ENCODE measurements at places on chromosomes 7 and 10. TPM values are rescaled to one million over a fixed set of nuclear protein-coding genes. Genes with fewer than 3 reads are reported as not detected.

The HTR5A gene
- total RNA-seq, result not detected

The MMP21 gene
- total RNA-seq, result not detected

The RGR gene
- not detected for total RNA-seq

The MRC1 gene
- 2.4 TPM for total RNA-seq

The STEAP4 gene
- total RNA-seq, result 0.88 TPM

The GIMAP2 gene
- 2.4 TPM for total RNA-seq

The SLC16A9 gene
- total RNA-seq, result 3.8 TPM

The HGF gene
- total RNA-seq, result 33.2 TPM

- peak; percentile 40 for DNase-seq
Measured at GRCh38 chr10:106931159-106931852, 233.2 kb downstream of the SORCS1 start.

GRCh38 chr7:14937581-14937980, 35.0 kb upstream of the DGKB start:
- no peak for DNase-seq

- DNase-seq, result no peak
Measured at GRCh38 chr10:3136763-3137611, 35.6 kb downstream of the PITRM1 start.

DNA sequence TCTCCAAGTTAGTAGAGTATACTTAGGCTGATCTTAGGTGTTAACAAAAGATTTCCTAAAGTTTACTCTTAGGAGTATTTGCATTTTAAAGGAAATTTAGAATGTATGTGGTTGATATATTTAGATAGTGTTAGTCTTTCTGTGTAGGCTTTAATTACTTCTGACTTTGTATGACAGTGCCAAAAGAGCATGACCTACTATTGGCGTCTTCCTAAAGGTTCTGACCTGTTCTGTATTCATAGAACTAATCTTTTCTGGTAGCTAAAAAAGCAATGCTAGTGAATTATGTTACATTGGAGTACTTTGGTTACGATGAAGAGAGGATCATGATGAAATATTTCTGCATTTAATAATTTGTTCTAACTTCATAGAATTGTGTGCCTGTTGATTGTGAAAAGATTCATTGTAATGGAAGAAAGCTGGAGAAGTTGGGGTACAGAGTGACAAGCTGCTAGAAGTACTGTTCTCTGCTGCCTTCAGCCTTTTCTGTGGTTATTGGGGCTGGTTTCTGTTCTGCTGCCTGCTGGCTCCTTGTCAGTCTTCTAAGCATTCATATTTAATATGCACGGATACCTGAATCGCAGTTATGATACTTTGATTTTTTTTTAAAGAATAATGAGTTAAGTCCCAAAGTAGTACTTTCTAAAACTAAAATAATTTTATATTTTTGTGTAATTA, 13.2 kb downstream of the WAC start:
- DNase-seq, result no peak

- DNase-seq, result no peak
Measured at GRCh38 chr10:118694848-118695247, 59.9 kb downstream of the CACUL1 start.

GRCh38 chr10:14586901-14587300, 187.8 kb downstream of the FAM107B start:
- DNase-seq, result peak; percentile 52

DNA sequence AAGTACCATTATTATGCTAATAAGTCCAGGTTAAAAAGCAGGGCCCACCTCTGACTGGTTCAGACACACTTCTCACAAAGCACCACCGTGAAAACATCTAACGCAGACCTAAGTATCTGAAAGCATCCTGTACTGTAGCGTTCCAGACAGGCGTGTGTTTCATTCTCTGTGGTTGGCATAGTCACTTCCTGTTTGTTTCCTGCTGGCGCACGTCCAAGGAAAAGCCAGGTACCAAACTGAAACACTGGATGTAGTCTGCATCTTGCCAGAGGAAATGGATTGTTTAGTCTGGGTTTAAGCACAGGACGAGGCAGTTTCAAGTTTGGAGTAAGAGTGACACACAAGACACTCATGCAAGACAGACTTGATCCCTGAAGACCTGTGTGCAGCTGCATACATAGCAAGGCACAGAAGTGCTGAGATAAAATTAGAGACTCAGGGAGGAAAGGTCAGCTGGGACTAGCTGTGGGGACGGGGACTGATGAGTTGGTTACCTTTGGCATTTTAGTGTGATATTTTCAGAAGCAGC, 23.3 kb downstream of the BPGM start:
- DNase-seq, result peak; percentile 49

GRCh38 chr10:64142395-64142794, 621.2 kb downstream of the REEP3 start:
- no peak for DNase-seq

DNA sequence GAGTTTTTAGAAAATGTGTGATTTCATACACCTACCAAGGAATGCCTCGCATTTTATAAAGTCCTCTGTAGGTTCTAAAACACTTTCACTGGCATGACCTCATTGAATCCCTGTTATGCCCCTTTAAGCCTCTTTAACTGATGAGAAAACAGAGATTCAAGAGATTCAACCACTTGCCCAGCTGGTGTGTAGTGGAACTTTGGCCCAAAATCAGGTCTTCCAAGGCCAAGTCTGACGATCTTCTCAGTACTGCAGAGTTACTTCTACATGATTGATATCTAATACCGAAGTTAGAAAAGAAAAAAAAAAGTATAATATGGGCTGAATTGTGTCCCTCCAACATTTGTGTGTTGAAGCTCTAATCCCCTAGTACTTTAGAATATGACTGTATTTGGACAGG, 202.0 kb downstream of the WDR11 start:
- no peak for DNase-seq

GRCh38 chr10:61475449-61475873, 22.3 kb upstream of the TMEM26 start:
- no peak for DNase-seq

DNA sequence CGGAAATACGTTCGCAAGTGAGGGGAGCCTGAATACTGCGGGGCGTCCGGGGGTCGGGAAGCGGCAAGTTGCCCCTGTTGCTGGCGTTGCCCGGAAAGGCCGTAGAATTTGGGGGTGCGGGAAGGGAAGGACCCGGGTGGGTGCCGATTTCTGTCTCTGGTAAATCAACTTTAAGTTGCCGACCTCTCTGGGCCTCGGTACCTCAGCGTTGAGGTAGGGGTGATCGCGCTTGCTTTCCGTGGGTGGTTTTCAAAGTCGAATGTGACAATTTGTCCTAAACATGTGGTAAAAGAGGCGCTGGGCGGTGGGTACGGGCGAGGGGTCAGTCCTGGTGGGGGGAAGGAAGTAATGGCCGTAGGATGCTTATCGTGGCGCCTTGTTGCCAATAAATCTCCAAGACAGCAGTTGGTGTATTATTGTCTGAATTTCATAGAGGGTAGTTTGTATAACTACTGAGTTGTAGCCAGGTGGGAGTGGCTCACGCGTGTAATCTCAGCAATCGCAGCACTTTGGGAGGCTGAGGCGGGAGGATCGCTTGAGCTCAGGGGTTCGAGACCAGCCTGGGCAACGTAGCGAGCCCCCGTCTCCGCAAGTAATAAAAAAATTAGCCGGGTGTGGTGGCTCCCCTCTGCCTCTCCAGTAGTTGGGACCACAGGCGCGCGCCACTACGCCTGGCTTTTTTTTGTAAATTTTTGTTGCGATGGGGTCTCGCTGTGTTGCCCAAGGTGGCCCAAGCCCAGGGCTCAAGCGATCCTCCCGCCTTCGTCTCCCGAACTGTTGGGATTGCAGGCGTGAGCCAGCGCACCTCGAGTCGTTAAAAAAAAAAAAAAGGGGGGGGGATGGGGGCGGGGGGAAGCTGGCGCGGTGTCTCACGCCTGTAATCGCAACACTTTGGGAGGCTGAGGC, 644 bp downstream of the BUD23 start:
- peak; percentile 16 for DNase-seq

DNA sequence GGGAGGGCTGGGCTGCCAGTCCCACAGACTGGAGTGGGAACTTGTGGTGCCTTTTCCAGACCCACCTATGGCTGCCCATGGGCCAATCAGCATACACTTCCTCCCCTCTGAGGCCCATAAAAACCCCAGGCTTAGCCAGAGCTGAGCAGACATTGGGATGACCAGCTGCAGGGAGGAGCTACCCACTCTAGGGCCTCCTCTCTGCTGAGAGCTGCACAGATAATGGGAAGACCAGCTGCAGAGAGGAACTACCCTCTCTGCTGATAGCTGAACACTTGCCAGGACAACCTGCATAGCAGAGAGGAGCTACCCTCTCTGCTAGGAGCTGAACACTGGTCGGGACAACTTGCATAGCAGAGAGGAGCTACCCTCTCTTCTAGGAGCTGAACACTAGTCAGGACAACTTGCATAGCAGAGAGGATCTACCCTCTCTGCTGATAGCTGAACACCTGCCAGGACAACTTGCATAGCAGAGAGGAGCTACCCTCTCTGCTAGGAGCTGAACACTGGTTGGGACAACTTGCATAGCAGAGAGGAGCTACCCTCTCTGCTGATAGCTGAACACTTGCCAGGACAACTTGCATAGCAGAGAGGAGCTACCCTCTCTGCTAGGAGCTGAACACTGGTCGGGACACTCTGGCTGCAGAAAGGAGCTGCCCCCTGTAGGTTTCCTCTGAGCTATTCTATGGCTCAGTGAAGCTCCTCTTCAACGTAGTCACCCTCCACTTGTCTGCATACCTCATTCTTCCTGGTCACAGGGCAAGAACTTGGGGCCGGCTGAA, 88.3 kb upstream of the CACUL1 start:
- no peak for DNase-seq

GRCh38 chr10:22655312-22655981, 58.9 kb downstream of the PIP4K2A start:
- peak; percentile 46 for DNase-seq

DNA sequence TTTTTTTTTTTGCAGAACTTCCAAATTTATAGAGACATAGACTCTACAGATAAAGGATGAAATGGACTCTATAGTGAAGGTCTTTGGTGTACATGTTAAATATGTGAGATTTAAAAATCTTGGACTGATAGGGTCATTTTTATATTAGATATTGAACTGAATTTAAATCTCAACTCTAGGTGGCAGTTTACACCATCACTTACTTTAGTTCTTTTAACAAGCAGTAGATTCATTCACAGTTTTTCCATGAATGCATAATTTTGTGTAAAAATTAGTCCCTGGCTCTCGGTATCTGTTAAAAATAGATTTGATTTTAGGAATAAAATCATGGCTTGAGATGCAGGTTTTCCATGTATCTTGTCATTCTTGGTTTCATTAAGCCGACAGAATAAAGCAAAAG, 31.1 kb upstream of the SNX13 start:
- no peak for DNase-seq

DNA sequence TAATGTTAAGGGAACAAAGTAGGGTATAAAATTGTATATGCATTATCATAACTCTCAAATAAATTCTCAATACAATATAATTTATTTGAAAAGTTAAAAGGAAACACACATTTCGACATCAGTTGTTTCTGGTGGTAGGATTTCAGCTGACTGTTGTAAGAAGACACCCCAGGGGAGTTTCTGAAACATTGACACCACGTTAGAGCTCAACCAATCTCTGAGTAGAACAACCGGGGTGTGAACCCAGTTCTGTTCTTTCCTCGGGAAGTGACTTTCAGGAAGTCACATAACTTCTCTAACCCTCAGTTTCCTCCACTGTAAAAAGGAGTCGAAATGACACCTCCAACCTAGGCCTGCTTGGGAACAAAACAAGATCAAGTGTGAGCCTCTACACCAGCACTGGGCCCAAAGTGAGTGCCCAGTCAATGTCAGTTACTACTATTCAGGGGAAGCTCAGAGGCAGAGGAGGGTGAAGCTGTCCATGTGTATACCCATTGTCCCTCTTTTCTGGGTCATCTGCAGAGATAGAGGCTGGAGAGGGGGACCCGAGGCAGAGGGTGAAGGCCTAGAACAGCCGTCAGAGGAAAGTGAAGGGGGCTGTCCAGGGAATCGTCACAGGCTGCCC, 67.1 kb downstream of the AOAH start:
- no peak for DNase-seq

DNA sequence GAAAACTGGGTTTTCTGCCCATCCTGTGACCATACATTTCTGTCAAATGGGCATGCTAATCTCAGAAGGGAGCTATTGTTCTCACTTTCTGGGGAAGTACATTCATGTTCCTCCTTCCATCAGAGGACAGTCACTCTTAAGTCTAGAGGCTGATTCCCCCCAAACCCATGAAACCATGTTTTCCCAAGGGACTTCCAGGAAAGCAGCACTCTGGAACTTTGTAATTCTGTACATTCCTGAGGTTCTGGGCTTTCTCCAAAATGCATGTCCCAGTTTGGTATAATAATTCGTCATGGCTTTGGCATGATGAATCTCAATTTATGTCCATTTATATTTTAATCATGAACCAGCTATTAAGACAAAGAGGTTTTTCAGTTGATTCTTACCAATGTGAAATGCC, 688.1 kb downstream of the LRMDA start:
- DNase-seq, result no peak

DNA sequence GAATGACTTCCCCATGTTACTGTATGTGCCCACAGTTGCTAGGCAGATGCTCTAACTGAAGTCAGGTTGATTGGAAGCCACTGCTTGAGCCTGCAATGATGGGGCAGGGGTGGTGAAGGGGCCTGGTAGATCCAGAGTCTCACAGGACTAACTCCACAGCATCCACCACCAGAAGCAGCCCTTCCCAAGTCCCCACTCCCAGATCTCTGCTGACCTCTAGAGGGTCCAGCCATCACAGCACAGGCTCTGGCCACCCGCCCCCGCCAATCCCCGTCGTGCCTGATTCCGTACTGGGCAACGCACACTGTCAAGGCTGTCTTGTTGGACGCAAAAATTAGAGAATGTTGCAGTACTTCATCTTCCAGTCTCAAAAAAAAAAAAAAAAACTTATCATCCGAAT, 136.8 kb upstream of the PDE1C start:
- peak; percentile 35 for DNase-seq

DNA sequence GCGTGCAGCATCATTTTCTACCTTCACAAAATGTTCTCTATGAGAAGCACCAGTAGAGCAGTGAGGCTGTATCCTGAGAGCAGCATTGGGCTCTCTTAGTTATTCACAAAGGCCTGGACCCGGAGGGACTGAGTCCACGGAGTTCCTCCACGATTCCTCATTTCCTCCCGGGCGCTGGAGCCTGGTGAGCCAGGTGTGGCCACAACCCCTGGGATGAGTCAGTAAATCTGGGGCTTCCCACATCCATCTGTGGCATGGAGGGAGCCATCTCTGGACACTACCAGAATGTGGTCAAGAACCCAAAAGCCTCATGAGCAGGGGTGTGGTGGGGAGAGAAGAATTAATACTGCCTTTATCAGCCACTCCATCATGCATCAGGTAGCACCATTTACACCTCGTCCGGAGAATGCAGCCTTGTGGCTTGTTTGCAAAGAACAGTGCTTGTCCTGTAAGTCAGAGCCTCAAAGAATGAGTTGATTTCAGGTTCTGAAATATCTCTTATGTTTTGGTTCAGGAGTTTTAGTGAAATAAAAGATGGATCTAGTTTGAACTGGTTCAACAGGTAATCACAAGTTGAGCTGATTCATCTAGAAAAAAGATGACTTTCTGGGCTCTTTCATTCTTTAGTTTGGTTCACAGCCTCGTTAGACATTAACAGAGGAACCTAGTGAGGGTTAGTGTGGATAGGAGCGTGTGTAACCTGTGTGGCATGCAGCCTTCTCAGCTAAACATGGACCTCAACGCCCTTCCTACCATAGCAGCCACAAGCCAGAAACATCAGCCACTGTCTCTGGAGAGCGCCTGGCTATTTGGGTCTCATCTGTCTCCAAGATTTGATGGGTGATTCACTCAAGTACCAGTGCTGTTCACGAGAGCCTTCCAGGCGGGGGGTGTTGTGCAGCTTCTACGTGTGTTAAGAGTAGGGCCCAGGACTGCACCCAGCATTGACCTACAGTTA, 95.2 kb downstream of the WDR37 start:
- DNase-seq, result no peak
